ENCODE measurements at places on chromosomes 11 and 22.

DNA sequence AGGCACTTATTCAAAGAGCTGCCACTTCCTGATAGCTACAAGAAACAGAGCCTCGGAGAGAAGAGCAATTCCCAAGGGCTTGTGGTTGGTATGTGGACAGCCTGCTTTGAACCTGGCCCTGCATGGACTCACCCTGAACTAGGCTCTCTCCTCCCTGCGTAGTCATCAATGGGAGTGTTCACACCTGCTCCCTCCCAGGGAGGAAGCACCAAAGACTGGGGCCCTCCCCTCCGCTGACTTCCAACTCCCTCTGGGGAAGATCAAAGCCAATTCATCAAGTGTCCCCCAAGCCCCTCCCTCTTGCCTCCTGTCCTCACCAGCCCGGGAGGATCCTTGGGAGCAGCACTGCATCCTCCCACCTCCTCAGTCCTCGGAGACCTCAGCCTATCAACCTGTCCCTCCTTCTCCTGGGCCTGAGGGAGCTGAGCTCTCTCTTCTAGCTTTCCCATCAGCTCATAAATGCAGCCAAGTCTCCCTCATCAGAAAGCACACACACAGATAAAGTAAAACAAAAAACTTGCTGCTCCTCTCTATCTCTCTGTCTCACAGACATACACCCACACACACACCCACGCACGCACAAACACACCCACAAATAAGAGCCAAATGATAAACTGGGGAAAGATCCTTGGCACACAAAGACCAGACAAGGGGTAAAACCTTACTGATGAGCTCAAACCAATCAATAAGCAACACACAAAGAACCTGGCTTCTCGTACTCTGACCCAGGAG, 3.3 kb downstream of the A4GALT start:
- no peak for DNase-seq

- DNase-seq: no peak
Observed at GRCh38 chr22:39655004-39655579, 84.5 kb downstream of the CACNA1I start.

- DNase-seq: no peak
Observed at GRCh38 chr11:3894128-3894731, 38.8 kb downstream of the STIM1 start.

GRCh38 chr11:75703695-75704237, 13.9 kb upstream of the MOGAT2 start:
- DNase-seq: no peak

GRCh38 chr11:14223636-14224288, 135.2 kb downstream of the RRAS2 start:
- DNase-seq: no peak

DNA sequence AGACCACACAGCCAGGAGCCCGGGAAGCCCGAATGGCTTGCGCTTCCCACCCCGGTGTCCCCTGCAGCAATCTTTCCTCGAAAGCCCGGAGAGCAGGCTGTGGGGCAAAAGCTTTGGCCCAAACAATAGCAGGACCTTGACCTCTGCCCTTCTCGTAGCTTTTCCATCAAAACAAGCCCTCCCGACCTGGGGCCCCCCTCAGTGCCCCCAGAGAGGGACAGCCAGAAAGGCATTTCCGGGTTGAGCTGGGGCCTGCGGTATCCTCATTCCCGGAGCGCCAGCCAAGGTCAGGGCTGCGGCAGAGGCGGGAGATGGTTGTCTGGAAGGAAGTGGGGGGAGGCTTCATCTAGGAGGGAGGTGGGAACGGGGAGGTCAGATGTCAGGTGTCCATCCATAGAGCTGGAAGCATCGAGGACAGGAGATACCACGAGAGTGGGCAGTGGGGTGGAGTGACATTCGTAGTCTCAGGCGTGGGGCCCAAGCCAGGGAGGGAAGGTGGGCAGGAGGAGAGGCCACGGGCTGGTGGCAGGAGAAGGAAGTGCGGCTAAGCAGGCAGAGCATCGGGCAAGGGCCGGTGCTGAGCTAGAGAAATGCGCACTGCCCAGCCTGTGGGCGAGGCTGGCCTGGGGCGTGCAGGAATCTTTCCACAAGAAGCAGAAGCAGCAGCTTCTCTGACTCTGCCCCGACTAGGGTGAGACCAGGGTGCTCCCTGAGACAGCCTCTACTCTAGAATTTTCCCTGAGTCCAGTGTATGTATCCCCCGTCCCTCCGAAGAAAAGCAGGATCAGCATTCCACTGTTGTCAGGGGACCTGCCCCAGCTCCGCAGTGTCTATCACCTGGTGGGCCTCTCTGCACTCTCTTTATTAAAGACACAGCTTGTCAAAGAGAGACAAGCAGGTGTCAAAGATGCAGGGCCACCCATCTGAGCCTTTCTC, 14.3 kb downstream of the PDGFB start:
- DNase-seq: no peak

- DNase-seq: peak; percentile 20
Observed at GRCh38 chr11:8167796-8168195, 1.0 kb downstream of the RIC3 start.
